Stimulated activated CD4-positive, alpha-beta T cell treated with anti-CD3 and anti-CD28 coated beads, Interleukin-2, amount 100 ng/mL, for 24 hours (primary cell): ENCODE measurements at places on chromosomes 4 and X.

- DNase-seq: no peak
Measured at GRCh38 chrX:49286136-49286535, 16.5 kb downstream of the PPP1R3F start.

DNA sequence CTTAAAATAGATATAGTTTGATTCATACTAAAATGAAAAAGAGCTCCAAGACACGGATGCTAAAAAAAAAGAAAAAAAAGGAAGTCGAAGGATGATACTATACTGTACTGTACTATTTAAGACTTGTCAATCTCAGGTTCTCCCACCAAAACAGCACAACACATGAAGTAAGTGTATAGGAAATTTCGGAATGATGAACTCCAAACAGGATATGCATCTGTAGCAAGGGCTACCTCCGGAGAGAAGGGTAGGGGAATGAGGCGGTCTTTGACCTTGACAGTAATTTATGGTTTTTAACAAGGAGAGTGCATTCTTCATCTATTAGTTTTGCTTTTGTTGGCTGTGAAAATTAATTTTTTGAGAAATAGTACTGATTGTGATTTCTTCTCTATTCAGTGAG is 541 bp upstream of the FIP1L1 start:
- no peak for DNase-seq

DNA sequence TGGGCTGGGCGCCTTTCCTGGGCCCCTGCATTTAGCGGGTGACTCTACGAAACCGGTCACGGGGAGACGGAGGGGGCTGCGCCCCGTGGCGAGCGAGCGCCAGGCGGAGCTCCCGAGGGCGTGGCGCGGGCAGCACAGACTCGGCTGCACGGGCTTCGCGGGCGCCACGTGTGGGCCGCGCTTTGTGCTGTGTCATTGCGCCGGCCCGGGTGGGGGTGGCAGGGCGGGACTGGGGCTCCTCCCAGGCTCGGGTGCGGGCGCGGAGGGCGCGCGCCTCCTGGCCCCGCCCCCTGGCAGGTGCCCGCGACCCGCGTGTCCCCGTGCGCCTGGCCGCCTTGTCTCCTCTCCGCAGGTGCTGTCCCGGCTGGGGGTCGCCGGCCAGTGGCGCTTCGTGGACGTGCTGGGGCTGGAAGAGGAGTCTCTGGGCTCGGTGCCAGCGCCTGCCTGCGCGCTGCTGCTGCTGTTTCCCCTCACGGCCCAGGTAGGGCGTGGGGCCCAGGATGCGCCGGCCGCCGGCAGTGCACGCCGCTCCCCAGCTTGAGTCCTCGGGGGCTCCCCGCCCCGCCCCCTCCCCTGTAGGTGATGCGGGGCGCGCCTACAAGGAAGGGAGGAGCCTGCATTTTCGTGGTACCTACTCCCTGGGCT is 651 bp downstream of the UCHL1 start:
- peak; percentile 55 for DNase-seq

DNA sequence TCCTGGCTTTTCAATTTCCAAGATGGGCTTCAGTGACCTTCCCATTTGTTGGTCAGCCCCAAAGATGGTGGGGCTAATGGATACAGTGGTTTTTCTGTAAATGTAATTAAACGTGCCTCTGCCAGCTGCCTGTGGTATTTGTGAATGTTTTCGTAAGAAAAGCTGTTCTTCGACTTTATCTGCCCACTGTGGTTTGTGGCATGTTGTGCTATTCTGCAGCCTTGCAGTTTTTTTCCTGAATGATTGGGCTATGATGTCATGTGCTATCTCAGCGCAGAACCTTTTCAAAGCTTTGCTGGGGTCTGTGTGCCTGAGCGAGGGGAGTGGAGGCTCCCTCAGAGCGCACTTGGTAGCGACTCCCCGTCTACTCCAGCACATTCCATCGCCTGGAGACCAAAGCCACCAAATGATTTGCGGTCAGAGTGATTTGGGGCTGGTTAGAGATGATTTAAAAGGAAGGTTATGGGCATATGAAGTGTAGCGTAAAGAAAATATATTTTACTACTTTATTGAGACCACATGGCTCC is 137.5 kb downstream of the PALLD start:
- DNase-seq: no peak

DNA sequence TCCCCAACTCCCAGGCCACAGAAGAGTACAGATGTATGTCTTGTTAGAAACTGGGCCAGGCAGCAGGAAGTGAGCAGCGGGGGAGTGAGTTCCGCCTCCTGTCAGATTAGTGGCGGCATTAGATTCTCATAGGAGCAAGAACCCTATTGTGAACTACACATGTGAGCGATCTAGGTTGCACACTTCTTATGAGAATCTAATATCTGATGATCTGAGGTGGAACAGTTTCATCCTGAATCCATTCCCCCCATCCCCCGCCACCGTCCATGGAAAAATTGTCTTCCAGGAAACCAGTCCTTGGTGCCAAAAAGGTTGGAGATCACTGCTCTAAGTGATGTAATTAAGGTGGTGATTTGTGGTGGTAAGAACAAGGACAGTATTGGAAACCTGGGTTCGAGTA is 24.5 kb upstream of the NEXMIF start:
- DNase-seq: no peak

DNA sequence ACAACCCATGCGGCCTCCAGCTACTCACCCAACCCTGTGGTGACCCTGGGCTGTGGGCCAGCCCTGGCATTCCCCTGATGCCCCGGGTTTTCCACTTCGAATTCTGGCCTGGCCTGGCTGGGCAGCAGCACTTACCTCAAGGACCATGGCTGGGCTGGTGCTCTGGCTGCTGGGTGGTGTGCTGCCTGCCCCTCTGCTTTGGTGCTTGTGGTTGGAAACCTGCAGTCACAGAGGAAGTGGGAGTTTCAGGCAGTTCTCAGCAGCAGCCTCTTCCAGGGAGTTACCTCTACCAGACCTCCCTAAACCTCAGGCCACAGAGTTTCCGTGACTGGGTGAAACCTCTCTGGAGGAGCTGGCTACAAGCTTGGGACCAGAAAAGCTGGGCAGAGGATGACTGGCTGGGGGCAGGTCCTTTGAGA is at the start of gene CXCR3:
Gene CXCR3 (minus strand): TSS at position 209 of the 419 bp plus-strand sequence. CDS start 62 bp downstream, at position 147.
- DNase-seq: peak; percentile 71

GRCh38 chr4:29276150-29276549 is 1444.0 kb upstream of the PCDH7 start:
- DNase-seq: no peak

- peak; percentile 43 for DNase-seq
Measured at GRCh38 chrX:119008110-119008744, 33.8 kb downstream of the LONRF3 start.

- no peak for DNase-seq
Measured at GRCh38 chr4:112402098-112402497, 104.9 kb downstream of the ALPK1 start.

- DNase-seq: no peak
Measured at GRCh38 chrX:41116948-41117347, 31.7 kb downstream of the USP9X start.

DNA sequence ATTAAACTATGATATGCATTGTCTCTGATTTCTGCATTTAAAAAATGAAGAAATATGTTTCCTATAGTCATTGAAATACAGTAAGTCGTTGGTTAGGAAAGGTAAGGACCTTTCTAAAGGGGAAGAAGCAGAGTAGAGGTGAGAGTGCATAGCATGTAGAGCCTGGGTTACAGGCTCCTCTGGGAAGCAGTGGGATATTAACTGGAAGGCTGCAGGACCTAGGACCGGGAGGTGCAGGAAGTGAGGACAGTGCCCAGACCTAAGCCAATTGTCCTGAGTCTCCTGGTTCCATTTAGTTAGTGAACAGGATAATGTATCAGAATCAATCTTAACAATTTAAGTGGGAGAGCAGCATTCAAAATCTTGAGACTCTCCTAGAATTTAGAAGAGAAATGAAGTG is 237.1 kb upstream of the NUDT6 start:
- no peak for DNase-seq

GRCh38 chr4:36665985-36666527 is 384.6 kb downstream of the DTHD1 start:
- DNase-seq: no peak

- DNase-seq: no peak
Measured at GRCh38 chrX:137926090-137926489, 360.2 kb downstream of the ZIC3 start.

DNA sequence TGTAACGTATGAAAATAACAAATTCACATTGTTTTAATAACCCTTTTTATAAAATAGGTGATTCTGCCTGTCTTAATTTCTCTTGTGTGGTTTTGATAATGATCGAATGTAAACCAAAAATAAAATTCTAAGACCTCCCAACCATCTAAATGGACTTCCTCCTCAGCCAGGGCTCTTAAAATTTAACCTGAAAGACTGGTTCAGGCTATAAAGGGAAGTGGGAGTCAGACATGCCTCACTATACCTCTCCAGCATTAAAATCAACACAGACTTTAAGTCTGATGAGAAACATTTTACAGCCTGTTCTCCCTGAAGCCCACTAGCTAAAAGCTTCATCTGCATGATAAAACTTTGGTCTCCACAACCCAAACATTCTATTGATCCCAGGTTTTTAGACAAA is 97.6 kb upstream of the STIM2 start:
- DNase-seq: no peak

DNA sequence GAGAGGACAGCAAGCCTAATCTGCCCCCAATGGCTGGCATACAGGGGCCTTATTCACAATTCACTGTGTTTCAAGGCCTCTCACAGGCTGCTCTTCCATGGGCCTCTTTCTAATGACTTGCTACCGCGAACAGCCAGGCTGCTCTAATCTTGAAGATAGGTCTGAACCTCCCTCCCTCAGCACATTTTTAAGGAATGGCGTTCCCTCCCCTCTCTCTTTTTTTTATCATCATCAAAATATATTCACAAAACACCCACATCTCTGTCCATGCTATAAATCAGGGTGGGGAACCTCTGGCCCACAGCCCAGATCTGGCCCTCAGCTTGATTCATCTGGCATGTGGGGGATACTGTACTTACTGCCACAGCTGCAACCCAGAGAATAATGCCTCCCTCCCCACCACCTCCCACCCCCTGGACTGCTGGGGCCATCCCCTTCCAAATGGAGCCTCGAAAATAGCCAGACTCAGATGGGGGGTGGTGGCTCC is 76.2 kb upstream of the PLAC1 start:
- DNase-seq: no peak

DNA sequence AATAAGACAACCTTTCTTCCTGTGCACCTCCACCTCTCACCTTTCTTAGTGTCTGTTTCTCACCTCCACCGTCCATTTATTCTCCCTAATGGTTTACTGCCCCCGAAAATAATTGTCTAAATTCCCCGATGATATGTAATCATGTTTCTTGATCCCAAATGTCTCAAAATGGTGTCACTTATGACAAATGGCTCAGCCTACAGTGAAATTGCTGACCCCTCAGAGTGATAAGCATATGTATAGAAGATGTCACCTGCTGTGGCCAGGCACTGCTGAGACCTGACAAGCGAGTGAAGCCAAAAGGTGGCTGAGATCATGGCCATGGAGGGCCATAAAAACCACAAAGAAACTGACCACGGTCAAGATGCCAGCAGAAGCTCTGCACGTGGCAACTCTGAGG is 35.7 kb downstream of the MSL3 start:
- DNase-seq: no peak

GRCh38 chr4:147461161-147461560 is 19.7 kb upstream of the EDNRA start:
- DNase-seq: no peak

DNA sequence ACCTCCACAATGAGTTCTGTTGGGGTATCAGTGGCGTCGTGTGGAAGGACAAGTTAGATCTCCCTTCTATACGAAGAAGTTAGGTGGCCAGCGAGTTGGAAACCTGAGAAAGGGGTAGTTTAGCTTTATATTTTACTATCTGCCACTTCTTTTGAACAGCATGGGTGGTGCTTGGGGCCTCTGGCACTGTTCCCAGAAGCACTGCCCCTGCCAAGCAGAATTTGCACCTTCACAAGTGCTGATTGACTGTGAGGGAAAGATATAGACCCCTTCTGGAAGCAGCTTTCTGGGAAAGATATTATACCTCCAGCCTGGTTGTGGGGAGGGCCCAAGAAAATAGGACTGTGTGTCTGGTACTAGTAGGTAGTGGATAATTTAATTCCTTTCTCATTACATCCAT is 246.9 kb downstream of the FBXO8 start:
- no peak for DNase-seq

GRCh38 chrX:139828830-139829229 is 104.0 kb downstream of the ATP11C start:
- no peak for DNase-seq

GRCh38 chr4:169184236-169184635 is 86.5 kb downstream of the SH3RF1 start:
- DNase-seq: no peak

DNA sequence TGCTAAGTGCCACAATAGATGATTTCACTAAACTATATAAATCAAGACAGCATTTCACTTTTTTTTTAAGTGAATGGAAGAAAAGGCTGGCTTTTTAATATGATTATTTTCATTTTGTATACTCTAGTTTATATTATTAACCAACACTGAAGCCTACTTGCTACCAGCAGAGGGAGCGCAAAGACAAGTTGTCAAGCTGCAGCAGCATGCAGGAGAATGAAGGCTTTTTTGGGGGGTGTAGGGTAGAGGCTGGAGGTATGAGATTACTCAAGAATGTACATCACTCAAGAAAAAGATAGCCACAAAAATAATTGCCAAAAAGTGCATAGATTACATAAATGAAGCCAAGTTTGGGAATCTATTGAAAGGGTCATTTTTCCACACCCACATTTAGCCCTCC is 519.5 kb downstream of the FGF13 start:
- peak; percentile 0 for DNase-seq

DNA sequence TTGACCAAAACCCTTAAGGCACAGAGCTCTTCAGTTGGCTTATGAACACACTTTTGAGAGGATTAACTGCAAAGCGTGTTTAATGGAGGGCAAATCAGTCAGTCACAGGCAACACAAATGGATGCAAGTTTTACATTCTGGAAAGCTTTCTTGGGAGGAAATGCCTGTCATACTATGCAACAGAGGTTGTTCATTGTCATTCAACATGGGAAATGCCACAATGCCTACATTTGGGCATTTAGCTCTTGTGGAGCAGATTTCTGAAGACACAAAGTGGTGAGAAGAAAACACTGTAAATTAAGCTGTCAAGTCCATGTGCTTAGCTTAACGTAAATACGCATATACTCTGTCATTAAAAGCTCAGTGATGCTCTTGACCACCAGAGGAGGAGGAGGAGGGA is 41.1 kb downstream of the CBLL2 start:
- DNase-seq: no peak

DNA sequence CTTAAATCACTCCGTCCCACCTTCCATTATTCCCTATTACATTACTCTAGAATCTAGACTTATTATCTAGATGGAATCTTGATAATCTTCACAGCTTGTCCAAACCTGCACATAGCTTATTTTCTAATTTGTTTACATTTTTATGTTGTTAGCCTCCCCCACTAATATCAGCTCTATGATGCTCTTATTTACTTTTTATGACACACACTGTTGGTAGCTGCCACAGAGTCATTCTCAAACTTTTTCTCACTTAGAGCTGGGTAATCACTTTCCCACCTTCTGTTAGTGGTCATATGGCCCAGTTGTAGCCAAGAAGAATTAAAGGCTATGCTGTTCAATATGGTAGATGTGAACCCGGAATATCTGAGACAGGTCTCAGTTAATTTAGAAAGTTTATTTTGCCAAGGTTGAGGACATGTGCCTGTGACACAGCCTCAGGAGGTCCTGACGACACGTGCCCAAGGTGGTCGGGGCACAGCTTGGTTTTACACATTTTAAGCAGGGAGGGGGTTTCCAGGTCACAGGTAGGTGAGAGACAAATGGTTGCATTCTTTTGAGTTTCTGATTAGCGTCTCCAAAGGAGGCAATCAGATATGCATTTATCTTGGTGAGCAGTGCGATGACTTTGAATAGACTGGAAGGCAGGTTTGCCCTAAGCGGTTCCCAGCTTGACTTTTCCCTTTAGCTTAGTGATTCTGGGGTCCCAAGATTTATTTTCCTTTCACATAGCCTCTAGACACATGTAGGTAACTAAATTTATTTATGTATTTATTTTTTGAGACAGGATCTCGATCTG is 7.0 kb upstream of the ADGRA3 start:
- no peak for DNase-seq
